ENCODE measurements at places on chromosomes 3 and 15.

- DNase-seq, result no peak
Observed at GRCh38 chr15:75723847-75724660, 11.4 kb upstream of the CSPG4 start.

DNA sequence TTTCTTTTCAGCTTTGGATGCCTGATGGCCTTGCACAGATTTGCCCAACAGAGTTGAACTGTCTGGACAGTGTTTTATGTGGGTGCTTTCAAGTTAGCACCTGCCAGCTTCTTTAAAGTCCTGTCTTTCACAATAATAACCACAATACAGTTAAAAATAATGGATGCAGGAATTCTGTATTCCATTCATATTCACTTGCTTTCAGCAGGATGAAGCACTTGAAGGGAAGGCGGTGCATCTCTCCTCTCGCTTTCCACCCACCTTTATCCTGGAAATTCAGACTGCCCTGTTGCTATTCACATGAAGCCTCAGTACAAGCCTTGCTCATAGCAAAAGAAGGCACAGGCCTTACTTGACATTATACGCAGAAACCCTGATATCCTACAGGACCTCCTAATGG, 26.5 kb upstream of the GYG1 start:
- DNase-seq, result no peak

DNA sequence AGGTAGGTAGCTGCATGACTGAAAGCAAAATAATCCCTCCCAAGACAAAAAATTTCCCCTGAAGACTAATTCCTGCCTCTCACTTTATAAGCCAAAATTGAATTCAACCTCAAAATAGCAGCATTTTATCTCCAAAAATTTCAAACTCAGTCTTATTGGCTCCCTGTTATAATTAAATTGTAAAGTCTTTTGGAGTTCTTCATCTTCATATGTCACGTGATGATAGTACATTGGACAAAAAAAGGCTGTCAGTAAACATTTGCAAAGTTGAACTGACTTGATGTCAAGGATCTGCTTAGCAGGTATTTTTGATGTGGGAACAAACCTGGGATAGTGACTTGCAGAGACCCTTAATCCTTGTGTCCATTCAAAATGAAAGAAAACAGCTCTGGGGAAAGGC, 98.4 kb upstream of the SPRED1 start:
- no peak for DNase-seq

- no peak for DNase-seq
Observed at GRCh38 chr3:53939813-53940212, 48.2 kb upstream of the SELENOK start.

- no peak for DNase-seq
Observed at GRCh38 chr15:25844981-25845680, 18.0 kb downstream of the ATP10A start.

DNA sequence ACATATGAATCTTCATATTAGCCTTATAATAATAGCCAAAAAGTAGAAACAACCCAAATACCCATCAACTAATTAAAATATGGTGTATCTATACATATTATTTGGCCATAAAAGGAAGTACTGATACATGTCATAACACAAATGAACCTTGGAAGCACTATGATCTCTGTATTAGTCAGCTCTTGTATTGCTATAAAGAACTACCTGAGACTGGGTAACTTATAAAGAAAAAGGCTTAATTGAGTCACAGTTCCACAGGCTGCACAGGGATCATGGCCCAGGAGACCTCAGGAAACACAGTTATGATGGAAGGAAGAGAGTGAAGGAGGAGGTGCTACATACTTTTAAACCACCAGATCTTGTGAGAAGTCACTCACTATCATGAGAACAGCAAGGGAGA, 16.0 kb upstream of the CCR2 start:
- no peak for DNase-seq

GRCh38 chr15:75577401-75578172, 1.5 kb downstream of the PTPN9 start:
- DNase-seq, result no peak

DNA sequence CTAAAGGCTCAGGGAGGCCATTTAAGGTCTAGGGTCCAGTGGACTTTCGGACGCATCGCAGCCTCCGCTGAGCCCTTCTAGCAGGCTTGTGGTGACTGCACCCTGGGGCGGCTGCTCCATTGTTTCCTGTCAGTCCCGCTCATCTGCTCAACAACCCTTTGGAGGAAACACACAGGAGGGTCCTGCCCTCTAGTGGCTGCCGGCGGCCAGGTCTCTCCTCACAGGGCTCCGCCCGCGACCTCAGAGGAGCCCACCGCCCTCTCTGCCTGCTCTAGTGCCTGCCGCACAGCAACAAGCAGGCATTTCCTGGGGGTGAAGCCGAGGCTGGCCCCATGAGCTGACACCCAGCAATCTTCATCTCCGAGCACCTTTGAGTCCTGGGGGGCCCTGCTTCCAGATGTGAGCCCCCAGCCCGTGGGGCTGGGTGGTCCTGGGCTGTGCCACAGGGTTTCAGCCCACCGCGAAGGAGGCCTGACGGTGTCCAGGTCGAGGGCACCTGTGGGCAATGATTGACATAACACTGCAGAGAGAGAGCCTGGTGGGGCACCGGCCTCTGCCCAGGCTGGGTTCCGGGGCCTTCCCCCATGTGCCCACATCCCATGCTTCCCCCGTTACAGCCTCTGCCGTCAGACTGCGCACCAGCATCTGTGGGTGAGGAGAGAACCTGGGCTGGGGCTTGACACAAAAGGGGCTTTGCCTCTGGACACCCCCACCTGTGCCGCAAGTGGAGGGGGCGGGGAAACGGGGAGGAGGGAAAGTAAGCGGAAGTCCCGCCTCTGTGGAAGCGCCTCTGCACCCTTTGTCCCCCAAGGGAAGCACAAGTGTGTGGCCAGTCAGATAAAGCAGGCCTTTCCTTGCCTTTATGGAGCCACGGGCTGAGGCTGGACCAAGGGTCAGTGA, 27.0 kb upstream of the SFMBT1 start:
- peak; percentile 78 for DNase-seq

GRCh38 chr3:64595253-64595694, 92.5 kb downstream of the ADAMTS9 start:
- DNase-seq, result no peak

DNA sequence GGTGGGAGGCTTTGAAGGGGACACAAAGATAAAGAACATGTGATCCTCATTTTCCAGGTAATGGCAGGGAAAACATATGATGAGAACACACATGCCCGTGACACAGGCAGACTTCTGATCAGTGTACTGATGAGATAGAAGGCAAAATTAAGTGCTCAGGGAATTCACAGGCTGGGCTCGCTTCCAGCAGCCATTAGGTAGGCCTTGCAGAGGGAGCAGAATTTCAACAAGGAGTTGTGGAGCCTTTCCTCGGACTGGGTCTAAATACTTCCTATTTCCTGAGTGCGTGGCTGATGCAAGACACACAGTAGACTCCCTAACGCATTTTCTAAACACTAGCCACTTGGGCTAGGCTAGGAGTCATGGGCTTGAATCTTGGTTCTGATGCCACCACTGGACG, 74.0 kb upstream of the ETV5 start:
- DNase-seq, result no peak

- no peak for DNase-seq
Observed at GRCh38 chr3:127786353-127787070, 35.8 kb downstream of the MGLL start.

- DNase-seq, result no peak
Observed at GRCh38 chr3:104388619-104389018, 978.1 kb upstream of the ALCAM start.

GRCh38 chr15:54101664-54102270, 123.5 kb downstream of the UNC13C start:
- no peak for DNase-seq

DNA sequence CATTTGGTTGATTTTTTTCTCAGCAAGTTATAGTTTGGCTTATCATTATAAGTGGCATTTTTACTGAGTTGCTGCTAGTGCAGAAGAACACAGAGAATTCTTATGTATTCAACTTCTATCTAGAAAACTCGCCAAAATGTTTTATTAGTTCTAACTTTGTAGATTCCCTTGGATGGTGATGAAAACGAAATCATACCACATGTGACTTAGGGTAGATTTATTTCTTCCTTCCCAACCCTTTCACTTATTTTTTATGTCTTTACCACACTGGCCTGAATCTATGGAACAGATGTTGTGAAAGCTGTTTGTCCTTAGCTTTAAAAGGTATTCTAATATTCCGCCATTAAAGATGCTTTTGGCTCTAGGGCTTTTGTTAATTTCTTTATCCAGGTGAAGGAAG, 503.3 kb upstream of the CFAP20DC start:
- DNase-seq, result no peak

DNA sequence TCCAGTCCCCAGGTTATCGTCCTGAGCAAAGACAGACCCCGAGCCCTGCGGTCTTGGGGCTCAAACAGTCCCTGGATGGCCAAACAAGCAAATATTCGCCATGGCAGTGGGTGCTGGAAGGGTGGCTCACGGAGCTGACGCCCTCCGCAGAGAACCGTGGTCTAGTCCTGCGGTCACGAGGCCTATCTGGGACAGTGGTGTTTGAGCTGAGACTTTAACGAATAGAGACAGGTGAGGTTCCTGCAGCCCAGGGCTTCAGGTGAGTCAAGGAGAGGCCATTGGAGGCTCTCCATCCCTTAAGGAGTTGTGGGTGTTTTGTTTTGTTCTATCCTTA, 399 bp upstream of the SUCLG2 start:
- DNase-seq, result no peak

DNA sequence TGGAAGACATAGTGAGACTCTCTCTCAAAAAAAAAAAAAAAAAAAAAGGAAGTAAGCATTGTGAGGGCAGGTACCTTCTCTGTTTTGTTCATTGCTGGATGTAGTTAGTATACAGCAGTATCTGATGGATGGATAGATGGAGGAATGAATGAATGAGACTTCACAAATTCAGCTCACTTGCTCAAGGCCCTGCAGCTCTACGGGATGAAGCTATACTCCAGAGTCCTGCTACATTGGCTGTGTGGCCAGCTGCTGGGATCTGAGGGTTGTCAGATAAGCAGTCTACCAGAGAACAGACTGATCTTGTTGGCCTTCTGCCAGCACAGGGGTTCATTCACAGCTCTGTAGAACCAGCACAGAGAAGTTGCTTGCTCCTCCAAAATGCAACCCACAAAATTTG, 35.0 kb downstream of the MLH1 start:
- no peak for DNase-seq

DNA sequence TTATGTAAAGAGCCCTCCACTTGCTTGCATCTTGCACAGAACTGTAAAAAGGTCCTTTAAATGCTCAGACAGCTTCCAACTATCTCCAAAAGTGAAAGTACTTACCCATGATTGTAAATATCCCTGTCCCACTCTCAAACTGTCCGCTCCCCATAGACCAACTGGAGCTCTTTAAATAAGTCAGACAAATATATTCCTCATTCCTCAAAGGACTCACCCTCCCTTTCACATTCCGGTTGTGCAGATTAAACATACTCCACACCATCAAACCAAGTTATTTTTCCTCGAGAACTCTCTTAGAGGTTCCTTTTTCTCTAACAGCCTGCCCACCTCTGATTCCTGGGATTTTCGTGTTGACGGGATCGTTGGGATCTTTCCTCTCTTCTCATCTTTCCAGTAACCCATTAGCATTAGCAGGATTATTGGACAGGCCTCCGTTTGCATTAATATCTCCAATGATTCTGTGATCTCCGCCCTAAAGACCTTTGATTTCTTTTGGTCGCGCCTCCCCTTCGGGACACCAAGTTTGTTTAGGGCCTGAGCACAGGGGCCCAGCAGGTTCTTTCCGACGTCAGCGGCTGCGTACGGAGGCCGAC, 763 bp downstream of the GOLGB1 start:
- no peak for DNase-seq

GRCh38 chr15:69666441-69666882, 213.8 kb downstream of the RPLP1 start:
- DNase-seq, result no peak

GRCh38 chr15:69074001-69074842, 59.7 kb downstream of the NOX5 start:
- DNase-seq, result no peak

DNA sequence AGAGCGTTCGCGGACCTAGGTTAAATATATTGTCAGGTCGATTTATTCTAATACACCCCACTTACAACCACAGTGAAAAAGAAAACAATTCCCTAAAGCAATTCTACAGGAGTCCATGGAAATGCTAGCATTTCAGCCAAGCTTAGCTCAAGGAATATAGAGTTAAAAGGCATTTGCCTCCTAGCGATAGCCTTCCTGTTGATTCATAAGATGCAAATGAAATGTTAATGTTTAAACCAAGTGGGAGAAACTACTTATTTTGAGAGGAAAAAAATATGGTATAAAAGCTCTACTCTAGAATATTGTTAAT, 1.7 kb upstream of the ALCAM start:
- no peak for DNase-seq

- DNase-seq, result no peak
Observed at GRCh38 chr3:132418916-132419315, 1.6 kb downstream of the DNAJC13 start.

- no peak for DNase-seq
Observed at GRCh38 chr3:123559040-123559861, 25.6 kb downstream of the HACD2 start.

GRCh38 chr15:71252044-71252739, 136.9 kb downstream of the THSD4 start:
- no peak for DNase-seq
